ENCODE measurements at places on chromosomes 2 and 18. TPM values are rescaled to one million over a fixed set of nuclear protein-coding genes. Genes with fewer than 3 reads are reported as not detected.

DNA sequence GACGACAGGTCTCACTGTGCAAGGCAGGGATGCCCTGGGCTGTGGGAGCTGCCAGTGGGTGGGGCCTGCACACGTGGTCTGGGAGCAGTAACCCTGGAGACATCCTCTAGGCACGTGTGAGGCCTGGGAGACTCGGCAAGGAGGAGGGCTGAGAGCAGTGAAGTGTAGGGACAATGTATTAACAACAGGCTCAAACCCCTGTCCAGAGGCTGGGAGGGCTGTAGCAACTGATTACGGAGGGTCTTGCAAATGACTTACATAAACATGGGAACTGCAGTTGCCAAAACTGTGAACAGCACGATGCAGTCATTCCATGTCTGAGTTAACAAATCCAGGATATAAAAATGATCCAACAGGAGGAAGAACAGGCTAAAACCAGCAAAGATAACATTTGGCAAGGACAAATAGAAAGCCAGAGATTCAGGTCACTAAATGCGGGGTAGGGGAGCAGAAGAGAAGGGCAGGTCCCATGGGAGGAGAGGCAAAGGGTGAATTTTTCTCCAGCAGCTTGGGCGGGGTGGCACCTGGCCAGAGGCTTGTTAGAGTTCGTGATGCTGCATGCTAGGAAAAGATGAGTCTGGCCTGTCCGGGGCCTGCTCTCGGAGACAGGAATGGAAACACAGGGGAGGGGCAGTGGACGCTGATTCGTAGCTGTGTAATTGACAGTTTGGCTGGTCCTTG is 44.9 kb downstream of the CYP27C1 start:
- DNase-seq = peak; percentile 30
- H3K36me3 ChIP-seq = no peaks in the 10 kb centered on the region
- peak overlapping the region; percentile 8 for H3K27ac ChIP-seq

DNA sequence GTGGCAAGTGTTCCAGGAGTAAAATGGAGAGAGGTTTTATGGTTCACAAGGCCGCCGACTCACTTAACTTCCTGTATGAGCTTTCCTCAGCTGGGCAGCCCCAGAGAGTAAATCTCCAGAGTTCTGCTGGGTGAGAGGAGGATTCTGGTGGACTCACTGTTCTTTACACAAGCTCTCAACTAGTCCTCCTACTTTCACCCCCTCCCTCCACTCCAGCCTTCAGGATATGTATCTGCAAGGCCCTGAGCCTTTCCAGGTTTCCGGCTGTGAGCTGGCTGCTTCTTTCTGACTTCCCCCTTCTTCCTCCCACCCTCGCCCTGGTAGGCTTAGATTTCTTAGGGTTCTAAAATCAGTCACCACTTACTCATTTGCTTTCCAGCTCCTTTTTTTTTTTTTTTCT is 34.0 kb downstream of the EML6 start:
- H3K36me3 ChIP-seq = no peaks in the 10 kb centered on the region
- no peaks in the 10 kb centered on the region for H3K27me3 ChIP-seq
- no peaks in the 10 kb centered on the region for H3K4me1 ChIP-seq
- H3K27ac ChIP-seq = no peak overlapping the region

The HOXD11 gene
- total RNA-seq = not detected

The ELOA2 gene
- not detected for total RNA-seq

The CFAP210 gene
- not detected for total RNA-seq

The IL36G gene
- total RNA-seq = not detected

The FAP gene
- 96.1 TPM for total RNA-seq
